ENCODE measurements at places on chromosomes 3 and 15. TPM values are rescaled to one million over a fixed set of nuclear protein-coding genes. Genes with fewer than 3 reads are reported as not detected.

DNA sequence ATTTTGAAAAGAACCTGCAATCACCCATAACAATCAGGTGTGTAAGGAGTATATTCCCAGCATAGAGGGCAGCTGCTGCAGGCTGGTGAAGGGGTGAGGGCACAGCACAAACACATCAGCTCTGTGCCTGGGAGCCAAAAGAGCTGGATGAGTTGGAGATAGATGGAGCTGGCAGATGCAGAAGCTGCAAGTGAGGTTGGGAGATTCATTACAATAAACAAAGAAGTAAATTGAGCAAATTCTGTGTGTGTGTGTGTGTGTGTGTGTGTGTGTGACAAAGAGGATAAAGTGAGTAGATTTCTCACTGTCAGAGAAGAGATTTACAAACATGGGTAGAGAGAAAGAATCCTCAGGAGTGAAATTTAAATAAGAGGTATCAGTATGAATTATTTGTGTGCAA lies 994.7 kb downstream of the EPHA3 start:
- no peaks in the 10 kb centered on the region for H3K36me3 ChIP-seq
- H3K4me1 ChIP-seq: no peaks in the 10 kb centered on the region
- no peak for DNase-seq
- no peak overlapping the region for H3K4me3 ChIP-seq
- H3K27me3 ChIP-seq: no peaks in the 10 kb centered on the region

- no peaks in the 10 kb centered on the region for H3K36me3 ChIP-seq
- no peaks in the 10 kb centered on the region for H3K4me1 ChIP-seq
- no peak overlapping the region for H3K4me3 ChIP-seq
- no peaks in the 10 kb centered on the region for H3K27me3 ChIP-seq
Observed at GRCh38 chr3:23430781-23431398, 227.8 kb downstream of the UBE2E2 start.

GRCh38 chr3:69784954-69785514 lies 45.8 kb downstream of the MITF start:
- H3K27me3 ChIP-seq: no peaks in the 10 kb centered on the region
- DNase-seq: no peak
- no peak overlapping the region for H3K27ac ChIP-seq
- no peaks in the 10 kb centered on the region for H3K4me1 ChIP-seq

Gene SOX14
- total RNA-seq: not detected

Gene CPN2
- not detected for total RNA-seq

Data from CD4-positive, CD25-positive, alpha-beta regulatory T cell (primary cell).